ENCODE measurements at places on chromosomes 16 and 17.

GRCh38 chr17:21033350-21033749 lies 9.5 kb downstream of the USP22 start:
- peak; percentile 17 for DNase-seq

DNA sequence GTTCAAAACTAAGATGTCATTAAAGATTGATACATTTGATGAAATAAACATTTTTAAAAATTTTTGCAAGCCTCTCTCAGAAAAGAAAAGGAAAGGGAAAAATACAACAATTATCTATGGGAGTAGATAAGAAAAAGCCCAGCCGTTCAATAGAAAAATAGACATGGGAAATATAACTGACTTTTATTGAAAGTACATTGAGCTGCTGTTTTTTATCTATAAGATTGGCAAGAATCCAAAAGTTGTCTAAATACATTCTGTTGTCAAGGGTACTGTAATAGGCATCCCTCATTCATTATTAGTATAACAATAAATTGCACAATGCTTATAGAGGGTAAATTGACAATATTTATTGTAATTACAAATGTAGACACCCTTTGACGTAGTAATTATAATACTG lies 38.4 kb upstream of the IRX6 start:
- DNase-seq, result no peak

- DNase-seq, result no peak
Observed at GRCh38 chr17:921161-921560, 58.4 kb downstream of the NXN start.

DNA sequence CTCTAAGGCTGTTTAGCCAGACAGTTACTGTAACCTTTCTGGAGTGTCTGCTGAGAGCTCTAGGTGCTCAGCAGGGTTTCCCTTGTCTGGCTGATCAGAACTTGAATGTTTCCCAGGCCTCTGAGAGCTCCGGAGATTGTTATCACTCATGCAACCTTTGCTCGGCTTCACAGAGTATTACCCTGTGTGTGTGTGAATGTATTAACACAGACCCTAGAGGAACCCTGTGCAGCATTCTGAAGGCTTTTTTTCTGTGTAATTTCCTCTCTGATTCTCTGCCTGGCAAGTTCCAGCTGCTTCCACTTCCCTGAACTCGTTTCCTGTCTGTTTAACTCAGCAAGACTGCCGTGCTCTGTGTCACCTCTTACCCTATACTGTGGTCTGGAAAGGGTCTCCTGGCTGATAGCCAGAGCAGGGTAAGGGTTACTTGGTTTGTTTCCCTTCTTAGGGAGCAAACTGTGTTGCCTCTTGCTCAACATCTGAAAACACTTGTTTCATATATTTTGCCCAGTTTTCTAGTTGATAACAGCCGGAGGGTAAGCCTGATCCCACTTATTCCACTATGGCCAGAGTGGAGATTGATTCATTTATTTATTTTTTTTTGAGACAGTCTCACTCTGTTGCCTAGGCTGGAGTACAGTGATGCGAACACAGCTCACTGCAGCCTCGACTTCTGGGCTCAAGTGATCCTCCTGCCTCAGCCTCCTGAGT lies 21.7 kb downstream of the PRMT7 start:
- peak; percentile 72 for DNase-seq

DNA sequence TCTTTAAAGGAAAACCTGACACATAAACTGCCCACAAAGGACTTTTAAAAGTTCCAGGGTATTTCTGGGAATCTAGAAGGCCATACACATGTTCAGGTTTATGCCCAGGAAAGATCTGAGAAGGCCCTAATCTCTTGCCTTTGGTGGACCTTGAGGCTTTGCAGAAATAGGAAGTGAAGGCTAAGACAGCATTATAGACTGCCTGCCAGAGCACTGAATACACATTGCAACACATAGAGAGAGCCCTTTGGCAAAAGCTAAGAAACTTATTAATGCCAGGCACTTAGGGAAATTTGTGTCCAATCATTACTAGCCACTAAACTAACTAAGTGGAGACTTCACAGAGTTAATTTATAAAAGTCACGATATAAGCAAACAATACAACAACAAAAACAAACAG lies 70.4 kb downstream of the MMD start:
- DNase-seq, result no peak

- peak; percentile 89 for DNase-seq
Observed at GRCh38 chr17:81254955-81255717, 16.0 kb downstream of the NDUFAF8 start.

All from suppressor macrophage treated with lipopolysaccharide for 1 hour (primary cell).